Stimulated activated naive CD8-positive, alpha-beta T cell treated with anti-CD3 and anti-CD28 coated beads, Interleukin-15, amount 100 ng/mL, for 72 hours (primary cell): ENCODE measurements at places on chromosomes 16 and 17.

- no peak for DNase-seq
Measured at GRCh38 chr17:69447726-69448125, 33.2 kb downstream of the MAP2K6 start.

DNA sequence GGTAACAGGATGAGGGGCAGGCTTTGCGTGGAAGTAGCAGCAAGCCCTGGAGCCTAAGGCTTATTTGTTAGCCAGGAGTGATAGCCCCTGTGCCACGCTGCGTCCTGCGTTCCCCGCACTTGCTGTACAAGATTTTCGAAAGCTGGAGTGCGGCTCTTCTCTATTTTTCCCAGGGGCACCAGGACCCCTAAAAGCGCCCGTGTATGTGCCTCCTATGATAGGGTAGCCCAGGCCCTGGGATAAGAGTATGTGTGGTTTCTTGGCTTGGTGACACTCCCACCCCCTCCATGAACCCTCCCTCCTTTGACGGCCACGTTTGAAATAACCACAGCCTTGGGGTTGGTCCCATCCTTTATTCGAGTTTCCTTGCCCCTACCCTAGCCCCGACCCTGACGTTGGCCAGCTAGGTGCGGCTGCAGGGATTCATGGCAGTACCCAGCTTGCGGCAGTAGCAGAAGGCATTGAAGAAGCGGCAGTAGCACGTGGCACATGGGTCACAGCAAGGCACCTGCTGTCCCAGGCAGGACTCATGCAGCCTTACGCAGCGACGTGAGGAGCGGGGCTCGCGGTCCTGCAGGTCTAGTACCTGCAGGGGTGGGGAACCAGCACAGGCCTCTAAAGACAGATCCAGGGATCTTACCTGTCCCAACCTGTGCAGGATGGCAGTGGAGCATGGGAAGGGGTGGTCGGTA lies 968 bp downstream of the AGRP start:
- no peak for DNase-seq

DNA sequence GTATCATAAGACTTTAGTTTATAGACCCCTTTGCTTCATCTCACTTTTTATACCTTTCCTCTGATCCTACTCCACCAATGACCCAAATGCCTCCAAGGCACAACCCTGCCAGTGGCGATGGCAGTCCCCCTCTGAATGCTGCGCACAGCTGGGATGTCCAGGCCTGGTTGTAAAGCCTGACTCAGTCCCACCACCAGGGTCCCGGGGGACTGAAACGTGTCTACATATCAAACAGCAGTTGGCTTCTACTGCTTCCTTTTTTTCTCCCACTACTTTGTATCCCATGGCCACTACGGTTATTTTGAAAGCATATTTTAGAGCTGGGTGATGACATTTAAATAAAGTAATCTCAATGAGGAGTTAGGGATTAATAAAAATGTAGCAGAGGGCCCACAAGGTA lies 329.8 kb upstream of the PSMD7 start:
- DNase-seq, result no peak

- DNase-seq, result no peak
Measured at GRCh38 chr16:85123891-85124635, 11.8 kb upstream of the CIBAR2 start.

DNA sequence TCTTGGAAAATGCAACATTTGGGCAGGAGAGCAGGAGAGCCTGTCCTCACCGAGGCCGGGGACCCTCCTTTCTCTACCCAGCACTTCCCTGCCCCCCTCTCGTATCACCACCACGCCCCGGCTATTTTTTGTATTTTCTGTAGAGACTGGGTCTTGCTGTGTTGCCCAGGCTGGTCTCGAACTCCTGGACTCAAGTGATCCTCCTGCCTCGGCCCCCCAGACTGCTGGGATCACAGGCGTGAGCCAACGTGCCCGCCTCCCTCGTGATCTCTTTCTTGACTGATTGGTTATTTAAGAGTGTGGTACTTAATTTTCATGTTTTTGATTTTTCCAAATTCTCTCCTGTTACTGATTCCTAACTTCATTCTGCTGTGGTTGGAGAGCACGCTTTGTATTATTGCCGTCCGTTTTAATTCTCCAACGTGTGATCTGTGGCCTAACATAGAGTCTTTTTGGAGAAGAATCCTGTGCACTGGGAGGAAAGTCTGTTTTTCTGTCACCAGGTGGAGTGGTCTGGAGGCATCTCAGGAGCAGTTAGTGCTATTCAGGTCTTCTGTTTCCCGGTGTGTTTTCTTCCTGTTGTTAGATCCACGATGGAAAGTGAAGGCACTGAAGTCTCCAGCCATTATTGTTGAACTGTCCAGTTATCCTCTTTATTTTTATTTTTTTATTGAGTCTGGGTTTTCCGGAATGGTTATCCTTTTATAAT lies 40.4 kb downstream of the ZNF778 start:
- no peak for DNase-seq

DNA sequence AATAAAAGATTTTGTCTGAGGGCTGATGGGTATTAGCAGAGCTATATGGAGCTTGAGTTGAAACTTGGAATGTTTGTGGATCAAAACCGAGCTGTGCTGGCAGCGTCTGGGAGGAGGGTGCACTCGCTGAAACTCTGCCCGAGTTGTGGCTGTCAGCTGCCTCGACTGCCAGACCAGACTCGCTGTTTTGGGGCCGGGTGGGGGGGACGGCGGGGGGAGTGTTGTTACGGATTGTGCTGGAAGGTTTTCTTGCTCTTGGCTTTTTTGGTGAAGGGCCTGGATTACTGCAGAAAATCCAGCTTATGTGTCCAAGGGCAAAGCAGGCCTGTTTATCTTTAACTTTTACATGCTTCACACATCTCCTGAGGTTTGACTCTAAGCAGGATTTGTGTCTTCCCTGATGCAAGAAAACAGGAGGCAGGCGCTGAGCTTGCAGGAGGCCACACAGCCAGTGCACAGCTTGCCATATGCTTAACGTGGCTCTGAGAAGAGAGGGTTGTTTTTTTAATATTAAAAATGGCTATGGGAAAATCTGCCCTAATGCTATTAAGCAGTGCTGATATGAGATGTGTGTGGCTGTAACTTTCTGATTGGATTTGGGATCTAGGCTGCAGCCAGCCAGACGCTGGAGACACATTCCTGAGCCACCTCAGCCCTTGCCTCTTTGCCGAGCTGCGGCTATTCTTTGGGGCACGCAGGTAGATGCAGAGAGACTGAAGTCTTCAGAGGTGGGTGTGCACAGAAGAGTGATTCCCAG lies 20.5 kb upstream of the RPTOR start:
- no peak for DNase-seq

- DNase-seq, result no peak
Measured at GRCh38 chr17:700504-701094, 14.0 kb downstream of the VPS53 start.
